Activated naive CD4-positive, alpha-beta T cell (primary cell): ENCODE measurements at places on chromosomes 2 and 18.

DNA sequence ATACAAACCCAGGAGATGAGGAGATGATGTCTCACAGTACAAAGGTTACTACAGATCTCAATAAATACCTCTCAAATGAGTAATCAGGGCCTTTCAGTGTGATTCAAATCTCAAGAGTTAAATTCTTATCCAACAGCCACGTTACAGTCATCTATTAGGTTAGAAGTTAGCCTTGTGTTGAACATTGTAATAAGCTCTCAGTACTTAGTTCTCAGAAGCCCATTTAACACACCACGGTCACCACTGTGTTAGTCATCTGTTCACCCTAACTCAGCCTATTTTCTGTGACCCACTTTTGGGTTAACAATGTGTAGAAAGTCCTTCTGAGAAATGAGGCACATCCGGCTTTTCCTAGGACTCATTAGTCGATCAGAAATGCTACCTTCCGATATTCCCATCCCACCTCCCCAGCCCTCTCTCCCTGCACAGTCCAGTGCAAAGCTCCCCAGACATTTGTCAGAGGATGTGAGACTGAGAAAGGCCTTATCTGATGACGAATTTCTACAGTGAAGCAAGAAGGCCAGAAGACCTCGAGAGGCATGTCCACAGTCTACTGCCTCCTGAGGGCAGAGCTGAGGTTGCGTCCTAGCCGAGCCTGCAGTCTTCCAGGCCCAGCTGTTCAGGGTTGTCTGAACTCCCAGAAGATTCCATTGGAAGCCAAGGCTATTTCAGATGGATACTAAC is 92.6 kb downstream of the ACTR2 start:
- DNase-seq, result no peak

GRCh38 chr2:7670905-7671641 is 753.9 kb downstream of the RNF144A start:
- no peak for DNase-seq

DNA sequence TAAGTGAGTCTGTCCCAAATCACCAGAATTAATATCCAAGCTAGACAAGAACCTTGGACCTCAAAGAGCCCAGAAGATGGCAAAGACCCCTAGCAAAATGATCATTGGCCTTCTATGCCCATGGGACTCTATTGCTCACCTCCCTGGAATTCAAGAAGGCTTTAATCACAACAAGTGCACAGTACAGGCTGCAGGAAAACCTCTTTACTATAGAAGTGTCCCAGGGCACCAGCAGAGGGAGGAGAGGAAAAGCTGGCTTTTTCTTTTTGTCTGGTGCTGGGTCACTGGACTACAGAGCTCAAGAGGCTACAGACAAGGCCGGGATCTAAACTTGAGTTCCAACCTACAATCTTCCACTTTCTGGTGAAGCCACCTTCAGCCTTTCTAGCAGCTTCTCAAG is 88.3 kb upstream of the PPP1CB start:
- DNase-seq, result no peak

GRCh38 chr18:37565977-37566478 is 430 bp upstream of the CELF4 start:
- DNase-seq, result no peak

- DNase-seq, result no peak
Observed at GRCh38 chr2:127670055-127670956, 5.0 kb downstream of the LIMS2 start.

DNA sequence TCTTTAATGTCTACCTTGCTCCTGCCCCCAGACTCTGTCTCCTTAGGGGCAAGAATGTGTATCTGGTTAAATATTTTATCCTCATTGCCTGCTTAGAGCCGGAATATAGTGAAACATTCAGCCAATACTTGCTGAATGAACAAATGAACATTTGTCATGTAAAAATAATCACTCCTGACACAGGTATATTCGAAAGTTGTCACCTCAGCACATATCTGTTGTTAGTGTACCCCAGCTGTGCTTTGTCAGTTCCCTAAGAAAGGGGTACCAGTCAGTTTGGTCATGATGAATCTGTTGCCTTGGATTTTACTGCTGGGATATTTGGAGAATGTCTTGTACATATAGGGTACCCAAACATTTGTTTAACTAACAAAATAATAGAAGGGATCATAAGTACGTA is 77.0 kb upstream of the PROKR1 start:
- DNase-seq, result no peak

DNA sequence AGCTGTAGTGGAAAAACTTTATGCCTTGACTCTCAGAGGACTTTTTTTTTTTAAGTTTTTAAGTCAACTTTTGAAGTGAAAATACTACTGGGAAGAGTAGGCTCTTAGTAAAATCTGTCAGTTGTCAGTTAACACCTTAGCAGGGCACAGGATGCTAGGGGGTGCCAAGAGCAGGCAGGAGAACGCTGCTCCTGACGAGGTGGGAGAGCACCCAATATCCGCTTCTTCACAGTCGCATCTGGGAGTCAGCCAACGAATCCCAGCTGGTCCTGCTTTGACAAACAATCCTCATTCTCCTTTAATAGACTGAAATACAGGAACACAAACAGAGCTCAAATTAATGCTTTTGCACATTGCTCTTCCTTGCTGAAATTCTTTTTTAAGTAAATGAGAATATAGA is 709.5 kb upstream of the ACVR2A start:
- DNase-seq, result no peak

DNA sequence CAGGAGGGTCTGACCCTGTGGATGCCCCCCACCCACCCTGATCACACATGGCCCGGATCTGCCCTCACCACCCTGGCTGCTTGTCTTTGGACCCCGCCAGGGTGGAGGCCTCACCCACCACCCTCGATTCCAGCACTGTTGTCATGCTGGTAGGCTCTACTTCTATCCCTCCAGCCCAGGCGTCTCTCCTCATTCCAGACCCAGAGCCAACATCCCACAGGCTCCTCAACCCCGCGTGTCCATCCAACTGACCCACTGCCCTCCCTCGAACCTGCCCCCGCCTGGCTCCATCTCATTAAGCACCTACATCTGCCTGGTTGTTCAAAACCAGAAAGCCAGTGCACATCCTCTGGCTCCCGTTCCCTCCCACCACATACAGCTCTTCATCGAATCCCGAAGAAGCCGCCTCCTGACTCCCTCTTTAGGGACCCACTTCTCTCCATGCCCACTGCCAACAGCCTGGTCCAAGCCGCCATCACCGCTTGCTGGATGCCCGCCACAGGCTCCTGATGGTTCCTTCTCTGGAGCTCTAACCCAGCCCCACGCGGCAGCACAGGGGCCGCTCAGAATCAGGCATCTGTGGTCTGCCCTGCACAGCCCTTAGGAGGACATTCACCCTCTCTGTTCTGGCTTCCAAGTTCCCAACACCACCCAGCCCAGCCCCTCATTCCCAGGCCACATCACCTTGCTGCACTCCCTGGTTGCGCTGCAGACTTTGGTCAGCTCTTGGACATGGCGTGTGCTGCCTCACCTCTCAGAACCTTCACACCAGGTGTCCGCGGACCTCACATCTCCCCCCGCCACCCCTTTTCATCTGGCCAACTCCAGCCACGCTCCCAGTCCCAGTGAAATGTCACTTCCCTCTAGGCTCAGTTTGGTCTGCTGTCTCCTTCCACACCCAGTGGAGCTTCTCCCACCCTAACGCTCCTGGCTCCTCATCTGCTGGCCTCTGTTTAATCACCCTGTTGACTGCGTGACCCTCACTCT is 43.0 kb downstream of the EMX1 start:
- no peak for DNase-seq

DNA sequence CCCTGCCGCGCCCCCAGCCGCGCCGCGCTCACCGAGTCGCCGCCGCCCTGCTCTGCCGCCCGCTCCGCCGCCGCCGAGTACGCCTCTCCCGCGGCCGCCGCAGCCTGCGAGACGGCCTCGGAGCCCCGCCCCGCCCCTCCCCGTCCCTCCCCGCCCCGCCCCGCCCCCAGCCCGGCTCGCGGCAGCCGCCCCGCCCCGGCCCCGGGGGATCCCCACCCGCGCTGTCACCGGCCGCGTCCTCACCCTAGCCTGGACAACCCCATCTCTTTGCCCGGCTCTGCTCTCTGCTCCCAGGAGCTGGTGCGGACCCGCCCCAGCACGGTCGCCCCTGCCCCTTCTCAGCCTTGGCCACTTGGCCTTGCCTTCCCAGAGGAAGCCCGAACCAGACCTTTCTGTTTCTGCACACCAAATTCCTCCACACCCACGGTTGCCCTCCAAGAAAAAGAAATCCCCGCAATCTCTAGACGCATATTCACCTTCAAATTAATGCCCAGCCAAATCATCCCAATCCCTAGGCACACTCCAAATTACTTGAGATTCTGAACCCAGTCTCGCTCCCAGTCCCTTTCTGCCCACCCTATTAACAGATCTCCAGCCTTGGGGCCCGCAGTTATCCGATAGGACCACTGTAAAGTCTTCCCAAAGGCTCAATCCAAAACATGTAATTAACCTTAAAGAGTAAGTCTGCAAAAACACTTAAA is at the start of gene CYRIA:
TSS of gene CYRIA (minus strand) at position 87 of the 701 bp plus-strand sequence. CDS start 77,715 bp downstream, outside the sequence.
- peak; percentile 52 for DNase-seq

- DNase-seq, result no peak
Observed at GRCh38 chr2:30729031-30729430, 78.2 kb downstream of the CAPN13 start.

GRCh38 chr2:46983065-46983801 is 67.6 kb upstream of the MCFD2 start:
- DNase-seq, result no peak

DNA sequence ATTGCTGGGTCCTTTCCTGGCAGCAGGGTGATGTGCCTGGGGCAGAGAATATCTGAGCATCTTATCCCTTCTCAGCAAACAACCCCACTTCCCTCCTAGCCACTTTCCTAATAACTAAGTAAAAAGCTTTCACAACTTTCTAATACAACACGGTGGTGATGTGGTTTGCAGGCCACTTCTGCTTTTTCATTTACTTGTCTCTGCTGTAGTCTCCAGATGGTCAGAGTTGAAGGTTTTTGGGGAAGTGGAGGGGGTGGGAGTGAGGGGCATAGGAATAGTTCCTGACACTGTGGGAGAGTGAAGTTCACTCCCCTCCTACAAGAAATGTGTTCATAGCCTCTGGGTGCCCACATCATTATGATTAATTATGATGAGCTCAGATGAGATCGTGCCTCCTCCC is 11.6 kb downstream of the OXER1 start:
- no peak for DNase-seq

DNA sequence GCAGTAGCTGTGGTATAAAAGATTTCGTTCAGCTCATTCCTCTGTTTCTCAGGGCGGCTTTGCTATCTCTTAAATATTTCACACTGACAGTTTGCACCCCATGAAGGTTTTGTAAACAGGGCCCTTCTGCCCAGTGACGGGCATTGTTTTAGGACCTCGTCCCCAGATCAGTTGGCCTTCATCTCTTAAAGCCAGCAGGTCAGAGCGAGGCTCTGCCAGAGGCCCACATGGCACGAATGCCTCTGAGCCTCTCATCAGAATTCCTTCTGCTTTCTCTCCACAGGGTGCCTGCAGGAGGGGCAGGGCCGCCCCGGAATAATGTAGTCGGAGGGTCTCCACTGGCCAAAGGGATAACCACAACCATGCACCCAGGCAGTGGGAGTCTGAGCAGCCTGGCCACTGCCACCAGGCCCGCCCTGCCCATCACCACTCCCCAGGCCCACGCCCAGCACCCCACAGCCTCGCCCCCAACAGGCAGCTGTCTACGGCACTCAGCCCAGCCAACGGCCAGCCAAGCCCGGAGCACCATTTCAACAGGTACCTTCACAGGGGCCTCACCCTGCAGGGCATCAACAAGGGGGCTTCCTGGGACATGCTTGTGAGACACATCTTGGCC is 177.0 kb downstream of the SEPTIN10 start:
- no peak for DNase-seq

- DNase-seq, result no peak
Observed at GRCh38 chr2:241110607-241111439, 8.7 kb upstream of the MTERF4 start.

- no peak for DNase-seq
Observed at GRCh38 chr2:10095175-10095574, 15.0 kb upstream of the CYS1 start.

- DNase-seq, result no peak
Observed at GRCh38 chr2:203858176-203858575, 9.4 kb upstream of the CTLA4 start.

GRCh38 chr2:120992791-120993555 is 257.3 kb downstream of the GLI2 start:
- no peak for DNase-seq

DNA sequence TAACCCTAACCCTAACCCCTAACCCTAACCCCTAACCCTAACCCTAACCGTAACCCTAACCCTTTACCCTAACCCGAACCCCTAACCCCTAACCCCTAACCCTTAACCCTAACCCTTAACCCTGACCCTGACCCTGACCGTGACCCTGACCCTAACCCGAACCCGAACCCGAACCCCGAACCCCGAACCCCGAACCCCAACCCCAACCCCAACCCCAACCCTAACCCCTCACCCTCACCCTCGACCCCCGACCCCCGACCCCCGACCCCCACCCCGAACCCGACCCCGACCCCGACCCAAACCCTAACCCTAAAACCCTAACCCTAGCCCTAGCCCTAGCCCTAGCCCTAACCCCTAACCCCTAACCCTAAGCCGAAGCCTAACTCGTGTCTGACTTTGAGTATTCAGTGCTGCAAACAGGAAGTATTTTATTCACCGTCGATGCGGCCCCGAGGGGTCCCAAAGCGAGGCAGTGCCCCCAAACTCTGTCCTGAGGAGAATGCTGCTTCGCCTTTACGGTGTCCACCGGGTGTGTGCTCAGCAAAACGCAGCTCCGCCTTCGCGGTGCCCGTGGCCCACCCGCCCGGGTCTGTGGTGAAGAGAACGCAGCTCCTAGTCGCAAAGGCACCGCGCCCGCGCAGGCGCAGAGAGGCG is 36.0 kb downstream of the FAM110C start:
- DNase-seq, result no peak

- DNase-seq, result no peak
Observed at GRCh38 chr2:204971206-204971907, 426.1 kb downstream of the PARD3B start.

DNA sequence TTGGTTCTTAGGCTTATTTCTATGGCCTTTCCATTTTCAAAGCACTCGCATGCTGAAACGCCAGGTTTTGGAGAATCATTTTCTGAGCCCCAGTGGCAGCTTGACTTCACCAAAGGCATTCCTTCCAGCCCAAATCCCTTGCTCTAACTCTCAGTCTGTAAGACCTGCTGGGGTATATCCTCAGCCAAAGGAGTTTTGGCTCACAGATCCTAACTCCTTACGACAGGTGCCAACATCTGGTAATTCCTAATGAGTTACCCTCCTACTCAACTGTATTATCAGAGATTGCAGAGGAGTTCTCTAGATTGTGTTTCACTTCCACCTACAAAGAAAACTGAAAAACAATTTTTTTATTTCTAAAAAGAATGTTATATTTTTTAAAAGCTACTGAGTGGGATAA is 79.0 kb upstream of the RAB27B start:
- DNase-seq, result no peak

- no peak for DNase-seq
Observed at GRCh38 chr2:230016844-230017243, 51.9 kb downstream of the SLC16A14 start.

- DNase-seq, result no peak
Observed at GRCh38 chr2:19120941-19121750, 237.3 kb downstream of the OSR1 start.

DNA sequence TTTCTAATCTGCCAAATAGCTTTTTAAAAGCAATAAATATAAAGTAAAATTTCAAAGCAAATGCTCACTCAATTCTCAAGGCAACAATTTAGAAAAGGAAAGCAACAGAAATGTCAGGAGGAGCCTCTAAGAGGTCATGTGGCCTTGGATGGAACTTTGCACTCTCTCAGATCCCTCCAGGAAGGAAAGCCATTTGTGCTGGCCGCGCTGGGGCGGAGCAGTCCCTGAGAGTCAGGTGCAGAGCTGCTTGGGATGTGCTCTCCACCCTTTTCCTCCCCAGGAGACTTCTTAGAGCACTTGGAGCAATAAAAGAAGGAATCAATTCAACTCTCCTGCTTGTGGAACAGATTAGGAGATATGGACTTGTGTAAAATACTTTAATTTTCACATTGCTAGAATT is 379.8 kb upstream of the LINC00305 start:
- DNase-seq, result no peak
